ENCODE measurements at places on chromosomes 5 and 9.

GRCh38 chr5:116272281-116272941, 187.6 kb downstream of the COMMD10 start:
- no peak overlapping the region for H3K4me3 ChIP-seq
- no peak for DNase-seq
- 0 out of 2 replicates have a peak, but pooled peaks cover 3% of the 10 kb centered on the region for H3K36me3 ChIP-seq
- H3K27ac ChIP-seq, result no peak overlapping the region

- H3K4me3 ChIP-seq, result no peak overlapping the region
- no peaks in the 10 kb centered on the region for H3K27me3 ChIP-seq
- H3K4me1 ChIP-seq, result peaks cover 21% of the 10 kb centered on the region
These were observed 62.5 kb upstream of the DNAH5 start for GRCh38 chr5:14006823-14007520.

DNA sequence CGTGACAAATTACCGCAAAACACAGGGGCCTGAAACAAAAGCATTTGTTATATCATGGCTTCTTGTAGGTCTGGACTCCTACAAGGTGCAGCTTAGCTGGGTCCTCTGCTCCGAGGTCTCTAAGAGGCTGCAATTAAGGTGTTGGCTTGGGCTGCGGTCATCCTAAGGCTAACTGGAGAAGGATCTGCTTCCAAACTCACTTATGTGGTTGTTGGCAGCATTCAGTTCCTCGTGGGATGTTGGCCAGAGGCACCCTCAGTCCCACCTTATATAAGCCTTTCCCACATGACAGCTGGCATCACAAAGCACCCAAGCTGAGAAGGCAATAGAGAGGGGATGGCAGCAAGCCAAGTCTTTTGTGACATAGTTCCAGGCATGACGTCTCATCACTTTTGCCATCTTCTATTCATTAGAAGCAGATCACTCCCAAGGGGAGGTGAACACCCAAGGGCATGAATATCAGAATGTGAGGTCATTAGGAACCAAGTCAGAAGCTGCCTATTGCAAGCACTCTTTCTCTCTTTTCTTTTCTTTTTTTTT, 47.9 kb upstream of the ZBTB43 start:
- H3K36me3 ChIP-seq, result no peaks in the 10 kb centered on the region
- H3K4me1 ChIP-seq, result no peaks in the 10 kb centered on the region
- H3K27me3 ChIP-seq, result peaks cover 2% of the 10 kb centered on the region
- H3K4me3 ChIP-seq, result no peak overlapping the region

- no peak for DNase-seq
- peak overlapping the region; percentile 21 for H3K27ac ChIP-seq
- no peak overlapping the region for H3K4me3 ChIP-seq
- peaks cover 41% of the 10 kb centered on the region for H3K4me1 ChIP-seq
These were observed 134.0 kb downstream of the FOXD1 start for GRCh38 chr5:73314395-73315257.

- no peaks in the 10 kb centered on the region for H3K36me3 ChIP-seq
- no peaks in the 10 kb centered on the region for H3K27me3 ChIP-seq
- no peak overlapping the region for H3K4me3 ChIP-seq
- H3K27ac ChIP-seq, result no peak overlapping the region
- DNase-seq, result no peak
These were observed 24.1 kb upstream of the TRAF1 start for GRCh38 chr9:120950421-120951388.

- no peak for DNase-seq
- no peak overlapping the region for H3K27ac ChIP-seq
These were observed 330.3 kb downstream of the NFIB start for GRCh38 chr9:13983607-13984006.

GRCh38 chr9:108278341-108278740, 577.4 kb downstream of the ACTL7B start:
- no peaks in the 10 kb centered on the region for H3K4me1 ChIP-seq
- no peak overlapping the region for H3K27ac ChIP-seq
- H3K4me3 ChIP-seq, result no peak overlapping the region
- H3K36me3 ChIP-seq, result no peaks in the 10 kb centered on the region
- no peak for DNase-seq

DNA sequence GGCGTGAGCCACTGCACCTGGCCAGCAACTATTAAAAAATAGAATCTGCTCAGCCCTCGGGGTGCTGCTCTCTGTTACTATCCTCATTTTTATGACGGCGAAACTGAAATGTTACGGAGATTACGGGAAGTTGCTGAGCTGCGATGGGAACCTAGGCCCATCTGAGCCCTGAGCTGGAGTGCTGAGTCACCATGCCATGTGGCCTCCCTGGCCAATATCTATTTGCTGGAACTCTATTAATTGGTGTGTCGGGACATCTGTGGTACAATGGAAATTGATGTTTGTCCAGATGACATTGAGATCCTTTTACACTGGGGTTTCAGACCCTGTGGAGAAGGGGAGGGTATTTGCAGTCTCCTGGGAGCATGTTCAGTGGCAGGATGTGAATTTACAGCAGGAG, 8.1 kb downstream of the PRDM12 start:
- H3K4me3 ChIP-seq, result no peak overlapping the region
- H3K27me3 ChIP-seq, result peaks cover 4% of the 10 kb centered on the region
- DNase-seq, result no peak
- H3K36me3 ChIP-seq, result no peaks in the 10 kb centered on the region
- no peaks in the 10 kb centered on the region for H3K4me1 ChIP-seq

GRCh38 chr5:79062436-79062835, 7.0 kb downstream of the DMGDH start:
- no peaks in the 10 kb centered on the region for H3K4me1 ChIP-seq
- H3K27me3 ChIP-seq, result no peaks in the 10 kb centered on the region
- no peak for DNase-seq
- no peak overlapping the region for H3K27ac ChIP-seq

- no peak overlapping the region for H3K4me3 ChIP-seq
- H3K27ac ChIP-seq, result no peak overlapping the region
- H3K4me1 ChIP-seq, result no peaks in the 10 kb centered on the region
- H3K36me3 ChIP-seq, result no peaks in the 10 kb centered on the region
These were observed 34.2 kb downstream of the CORO2A start for GRCh38 chr9:98158071-98158831.

DNA sequence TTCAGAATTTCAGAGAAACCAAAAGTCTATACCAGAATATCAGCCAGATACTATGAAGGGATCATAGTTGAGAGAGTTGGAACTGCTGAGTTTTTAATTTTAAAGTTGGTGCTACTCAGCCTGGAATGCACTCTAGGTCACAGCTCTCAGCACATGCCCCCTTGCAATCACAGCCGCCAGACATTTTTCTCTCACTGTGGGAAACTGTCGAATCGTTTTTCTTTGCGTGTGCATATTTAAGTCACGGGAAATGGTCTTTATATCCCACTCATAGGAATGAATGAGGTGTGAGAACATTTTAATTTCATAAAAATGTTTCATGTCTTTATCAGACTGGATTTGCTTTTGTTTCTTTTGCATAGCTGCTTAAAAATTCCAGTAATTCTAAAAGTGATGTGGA, 12.2 kb upstream of the SPDL1 start:
- no peak overlapping the region for H3K4me3 ChIP-seq
- H3K27ac ChIP-seq, result no peak overlapping the region
- 0 out of 2 replicates have a peak, but pooled peaks cover 6% of the 10 kb centered on the region for H3K4me1 ChIP-seq
- H3K27me3 ChIP-seq, result peaks cover 25% of the 10 kb centered on the region
- no peaks in the 10 kb centered on the region for H3K36me3 ChIP-seq
- DNase-seq, result no peak

GRCh38 chr5:173752653-173753052, 135.5 kb upstream of the CPEB4 start:
- no peaks in the 10 kb centered on the region for H3K36me3 ChIP-seq
- no peaks in the 10 kb centered on the region for H3K27me3 ChIP-seq
- no peak overlapping the region for H3K4me3 ChIP-seq
- DNase-seq, result no peak
- H3K4me1 ChIP-seq, result no peaks in the 10 kb centered on the region

DNA sequence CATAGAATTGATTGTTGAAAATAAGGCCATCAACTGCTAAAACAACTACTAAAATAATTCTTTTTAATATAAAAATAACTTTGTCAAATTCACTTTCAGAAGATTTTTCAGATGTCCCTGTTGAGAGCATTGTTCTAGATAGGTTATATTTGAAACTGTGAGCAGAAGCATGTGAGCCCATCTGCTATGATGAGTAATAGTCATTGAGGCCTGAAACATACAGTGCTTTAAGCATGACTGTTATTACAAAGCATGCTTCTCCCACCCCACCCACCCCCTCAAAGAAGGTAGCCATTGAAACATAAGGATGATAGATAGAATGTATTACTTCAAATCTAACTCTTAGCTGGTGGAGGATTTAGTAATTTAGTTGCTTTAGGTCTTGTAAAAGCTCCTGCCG, 86.0 kb downstream of the UHRF2 start:
- H3K4me3 ChIP-seq, result no peak overlapping the region
- no peak overlapping the region for H3K27ac ChIP-seq
- H3K36me3 ChIP-seq, result peaks cover 12% of the 10 kb centered on the region
- DNase-seq, result no peak

- H3K36me3 ChIP-seq, result peaks cover 42% of the 10 kb centered on the region
- peaks cover 4% of the 10 kb centered on the region for H3K4me1 ChIP-seq
- DNase-seq, result peak; percentile 55
- no peak overlapping the region for H3K27ac ChIP-seq
- H3K4me3 ChIP-seq, result no peak overlapping the region
- no peaks in the 10 kb centered on the region for H3K27me3 ChIP-seq
These were observed 47.2 kb downstream of the GPBP1 start for GRCh38 chr5:57221049-57221568.

- H3K27me3 ChIP-seq, result no peaks in the 10 kb centered on the region
- no peak overlapping the region for H3K4me3 ChIP-seq
- H3K27ac ChIP-seq, result peak overlapping the region; percentile 78
- H3K36me3 ChIP-seq, result no peaks in the 10 kb centered on the region
- H3K4me1 ChIP-seq, result peaks cover 55% of the 10 kb centered on the region
These were observed 308.7 kb downstream of the SPOCK1 start for GRCh38 chr5:137190441-137190840.

GRCh38 chr9:106828965-106829364, 34.0 kb upstream of the ZNF462 start:
- H3K36me3 ChIP-seq, result no peaks in the 10 kb centered on the region
- H3K4me1 ChIP-seq, result no peaks in the 10 kb centered on the region
- no peak for DNase-seq
- no peaks in the 10 kb centered on the region for H3K27me3 ChIP-seq
- no peak overlapping the region for H3K4me3 ChIP-seq

DNA sequence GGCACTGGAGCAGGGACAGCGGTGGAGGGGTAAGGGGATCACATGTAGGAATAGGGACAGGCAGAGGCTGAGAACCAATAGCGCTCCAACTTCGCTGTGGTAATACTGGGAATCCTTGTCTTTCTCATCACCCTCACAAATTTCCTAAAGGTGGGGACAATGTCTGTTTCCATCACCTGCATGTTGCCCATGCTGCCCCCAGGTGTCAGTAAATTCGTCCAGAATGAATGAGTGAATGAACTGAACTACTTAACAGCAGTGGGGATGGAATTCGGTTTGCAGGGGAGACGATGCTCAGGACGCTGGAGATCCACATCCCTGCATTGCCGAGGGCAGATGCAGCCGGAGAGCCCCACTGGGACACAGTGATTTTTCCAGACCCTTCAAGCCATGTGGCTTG, 129.9 kb downstream of the PDZD2 start:
- H3K4me3 ChIP-seq, result no peak overlapping the region
- no peaks in the 10 kb centered on the region for H3K27me3 ChIP-seq
- no peaks in the 10 kb centered on the region for H3K36me3 ChIP-seq
- H3K27ac ChIP-seq, result no peak overlapping the region

DNA sequence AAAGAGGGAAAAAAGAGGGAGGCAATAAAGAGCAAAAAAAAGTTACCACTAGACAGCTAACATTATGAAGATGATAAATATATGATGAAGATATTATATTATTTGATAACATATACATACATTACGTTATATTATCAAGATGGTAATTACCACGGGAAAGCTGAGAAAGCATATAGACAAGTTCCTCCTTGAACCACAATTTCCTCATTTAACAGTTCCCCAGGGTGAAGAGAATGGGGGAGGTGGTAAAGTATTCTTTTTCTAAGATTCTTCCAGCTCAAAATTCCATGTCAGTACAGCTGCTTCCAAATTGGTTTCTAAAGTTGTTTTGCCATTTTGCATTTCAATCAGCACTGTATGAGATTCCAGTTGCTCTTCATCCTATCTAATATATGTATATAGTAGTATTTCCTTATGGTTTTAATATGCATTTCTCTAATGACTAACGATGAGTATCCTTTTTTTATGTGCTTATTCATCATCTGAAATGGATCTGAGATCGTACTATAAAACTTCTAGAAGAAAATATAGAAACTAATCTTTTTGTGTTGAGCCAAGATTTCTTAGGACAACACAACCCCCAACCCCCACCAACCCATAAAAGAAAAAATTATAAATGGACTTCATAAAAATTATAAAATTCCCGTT, 49.5 kb upstream of the C9orf72 start:
- H3K4me1 ChIP-seq, result no peaks in the 10 kb centered on the region
- H3K36me3 ChIP-seq, result no peaks in the 10 kb centered on the region

GRCh38 chr9:125922854-125923253, 175.7 kb downstream of the PBX3 start:
- H3K27ac ChIP-seq, result no peak overlapping the region
- no peaks in the 10 kb centered on the region for H3K4me1 ChIP-seq
- H3K36me3 ChIP-seq, result no peaks in the 10 kb centered on the region

DNA sequence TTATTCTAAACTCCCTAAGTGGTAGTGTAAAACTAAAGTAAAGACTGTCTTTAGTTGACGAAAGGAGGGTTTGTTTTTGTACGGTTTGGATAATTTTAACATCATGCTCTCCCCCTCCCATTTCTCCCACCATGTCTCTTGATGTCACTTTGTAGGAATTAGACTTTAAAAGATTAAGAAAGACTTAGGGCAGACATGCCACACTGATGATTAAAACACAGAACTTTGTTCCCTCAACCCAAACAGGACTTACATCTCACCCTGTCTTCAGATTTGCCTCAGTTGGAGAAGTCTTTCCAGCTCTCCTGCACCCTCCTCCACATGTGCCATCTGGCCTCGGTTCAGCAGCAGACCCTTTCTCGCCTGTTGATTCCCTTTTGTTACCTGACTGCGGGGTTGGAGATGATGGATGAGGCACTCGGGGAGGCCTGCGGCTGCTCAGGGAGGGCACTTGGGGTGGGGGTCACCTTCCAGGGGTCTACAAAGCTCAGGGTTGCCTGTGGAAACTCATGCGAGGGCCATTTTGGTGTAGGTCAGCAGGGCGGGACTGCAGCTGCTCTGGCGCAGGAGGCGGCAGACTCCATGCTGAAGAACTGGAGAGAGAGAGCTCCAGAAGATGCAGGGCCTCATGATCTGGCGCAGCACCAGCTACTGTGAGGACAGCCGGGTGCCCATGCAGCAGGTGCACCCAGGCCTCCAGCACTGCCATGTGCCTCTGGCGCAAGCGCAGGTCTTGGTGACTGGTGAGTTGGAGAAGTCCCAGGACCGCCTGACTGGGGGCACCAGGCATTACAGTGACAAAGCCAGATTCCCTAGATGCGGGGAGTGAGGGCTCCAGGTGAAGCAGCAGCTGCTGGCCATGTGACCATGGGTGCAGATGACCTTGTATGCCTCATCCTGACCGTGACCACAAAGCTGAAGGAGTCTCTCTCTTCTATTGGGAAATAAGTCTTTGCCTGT, 24.5 kb upstream of the EXOC3 start:
- H3K4me3 ChIP-seq, result no peak overlapping the region
- no peak for DNase-seq
- H3K27ac ChIP-seq, result no peak overlapping the region
- H3K4me1 ChIP-seq, result peaks cover 11% of the 10 kb centered on the region
- H3K36me3 ChIP-seq, result peaks cover 11% of the 10 kb centered on the region
- H3K27me3 ChIP-seq, result no peaks in the 10 kb centered on the region

GRCh38 chr5:43780586-43780985, 177.6 kb downstream of the NNT start:
- no peak overlapping the region for H3K27ac ChIP-seq
- H3K27me3 ChIP-seq, result no peaks in the 10 kb centered on the region
- no peaks in the 10 kb centered on the region for H3K36me3 ChIP-seq
- no peak for DNase-seq

- H3K27me3 ChIP-seq, result no peaks in the 10 kb centered on the region
- no peak overlapping the region for H3K4me3 ChIP-seq
- no peaks in the 10 kb centered on the region for H3K36me3 ChIP-seq
- H3K27ac ChIP-seq, result no peak overlapping the region
These were observed 275.9 kb downstream of the ACTL7B start for GRCh38 chr9:108579757-108580439.
